ENCODE measurements at places on chromosomes 1 and 21. TPM values are rescaled to one million over a fixed set of nuclear protein-coding genes. Genes with fewer than 3 reads are reported as not detected.

The CELA3A gene
- not detected for total RNA-seq

- no peak for DNase-seq
Measured at GRCh38 chr1:29909962-29910361, 673.6 kb downstream of the PTPRU start.

The ETS2 gene
- total RNA-seq = 102 TPM

The LRRC71 gene
- total RNA-seq = 0.12 TPM

GRCh38 chr1:201214461-201214860 lies 23.8 kb downstream of the IGFN1 start:
- DNase-seq = no peak

- no peak for DNase-seq
Measured at GRCh38 chr1:19164274-19165015, 45.6 kb downstream of the UBR4 start.

The LRRN2 gene
- total RNA-seq = 0.19 TPM

- no peak for DNase-seq
Measured at GRCh38 chr21:25175938-25176337, 431.3 kb downstream of the MRPL39 start.

The NPL gene
- total RNA-seq = 1.8 TPM

DNA sequence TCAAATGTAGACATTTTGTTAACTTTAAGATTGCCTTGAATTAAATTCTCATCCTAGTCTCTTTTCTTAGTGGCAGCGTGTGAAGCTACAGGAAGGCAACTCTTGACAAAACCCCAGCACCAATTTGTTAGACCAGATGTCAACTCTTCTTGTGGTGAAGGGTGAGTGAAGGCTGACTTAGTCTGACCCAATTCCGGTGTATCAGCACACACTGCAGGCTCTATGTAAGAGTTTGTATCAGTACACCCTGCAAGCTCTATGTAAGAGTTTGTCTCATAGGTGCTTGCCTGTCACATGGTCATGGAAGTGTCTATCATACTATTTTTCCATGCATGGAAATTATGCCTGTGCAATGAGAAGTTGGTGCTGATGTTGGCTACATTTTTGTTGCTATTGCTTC lies 16.8 kb downstream of the CR2 start:
- no peak for DNase-seq

DNA sequence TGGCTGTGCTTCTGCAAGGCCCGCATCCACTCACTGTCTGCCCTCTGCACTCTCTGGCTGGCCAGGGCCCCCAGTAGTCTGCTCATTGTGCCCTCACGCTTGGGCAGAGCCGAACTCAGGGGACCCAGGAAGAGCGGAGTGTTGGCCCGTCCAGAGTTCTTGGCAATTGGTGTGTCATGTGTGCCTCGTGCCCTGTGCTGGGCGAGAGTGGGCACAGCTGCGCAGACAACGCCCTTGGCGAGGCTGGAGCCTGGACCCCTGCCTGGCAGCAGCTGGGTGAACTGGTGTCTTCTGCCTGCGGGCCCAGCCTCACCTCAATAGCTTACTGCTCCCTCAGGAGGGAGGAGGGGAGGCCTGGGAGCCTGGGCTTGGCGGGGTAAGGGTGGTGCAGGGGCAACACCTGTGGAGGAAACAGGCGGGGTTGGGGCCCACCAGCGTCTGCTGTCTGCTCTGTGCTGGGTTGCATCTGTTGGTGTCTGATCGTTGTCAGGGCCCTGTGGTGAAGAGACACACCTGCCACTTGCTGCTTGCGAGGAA lies 2.1 kb downstream of the GUK1 start:
- no peak for DNase-seq

GRCh38 chr21:45330075-45330781 lies 42.5 kb upstream of the POFUT2 start:
- no peak for DNase-seq

DNA sequence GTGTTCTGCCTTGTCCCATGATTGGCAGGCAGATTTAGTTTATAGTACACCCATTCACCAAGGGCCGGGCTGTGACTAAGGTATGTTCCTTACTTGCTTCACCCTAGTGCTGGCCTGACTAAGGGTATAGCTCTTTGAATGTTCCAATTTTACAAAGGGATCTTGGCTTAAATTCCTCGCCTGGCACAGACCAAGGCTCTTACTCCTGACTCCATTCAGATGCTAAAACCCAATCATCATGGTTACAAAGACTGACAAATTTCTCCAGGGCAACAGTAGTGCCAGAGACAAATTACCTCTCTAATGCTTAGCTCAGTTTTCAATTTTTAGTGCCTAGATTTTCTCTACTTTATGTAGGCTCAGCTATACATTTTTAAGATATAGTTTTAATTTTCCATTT lies 11.5 kb upstream of the C1orf53 start:
- no peak for DNase-seq

- DNase-seq = no peak
Measured at GRCh38 chr1:246254854-246255253, 252.2 kb downstream of the SMYD3 start.

GRCh38 chr1:46479744-46480350 lies 9.8 kb upstream of the DMBX1 start:
- DNase-seq = no peak

The EIF4G3 gene
- 44.0 TPM for total RNA-seq

GRCh38 chr21:35400233-35400939 lies 351.3 kb upstream of the RUNX1 start:
- no peak for DNase-seq

GRCh38 chr1:30668024-30668423 lies 55.4 kb downstream of the MATN1 start:
- no peak for DNase-seq

DNA sequence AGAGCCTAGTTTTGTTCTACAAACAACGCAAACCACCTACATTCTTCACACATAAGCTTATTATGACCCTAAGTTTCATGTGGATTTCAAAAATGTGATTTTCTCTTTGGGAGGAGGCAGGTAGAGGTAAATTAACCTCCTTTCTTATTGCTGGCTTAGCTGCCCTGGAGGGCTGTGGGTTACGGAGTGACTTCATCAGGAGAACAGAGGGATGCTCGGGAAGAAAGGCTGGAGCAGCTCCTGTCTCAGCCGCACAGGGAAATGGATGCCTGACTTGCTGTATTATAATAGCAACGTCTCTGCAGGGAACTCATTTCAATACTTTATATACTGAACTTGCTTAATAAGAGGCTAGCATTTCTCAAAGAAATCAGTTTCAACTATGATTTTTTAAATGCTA lies 14.1 kb upstream of the CREG1 start:
- no peak for DNase-seq

GRCh38 chr1:192709544-192709943 lies 73.6 kb downstream of the RGS13 start:
- DNase-seq = no peak

DNA sequence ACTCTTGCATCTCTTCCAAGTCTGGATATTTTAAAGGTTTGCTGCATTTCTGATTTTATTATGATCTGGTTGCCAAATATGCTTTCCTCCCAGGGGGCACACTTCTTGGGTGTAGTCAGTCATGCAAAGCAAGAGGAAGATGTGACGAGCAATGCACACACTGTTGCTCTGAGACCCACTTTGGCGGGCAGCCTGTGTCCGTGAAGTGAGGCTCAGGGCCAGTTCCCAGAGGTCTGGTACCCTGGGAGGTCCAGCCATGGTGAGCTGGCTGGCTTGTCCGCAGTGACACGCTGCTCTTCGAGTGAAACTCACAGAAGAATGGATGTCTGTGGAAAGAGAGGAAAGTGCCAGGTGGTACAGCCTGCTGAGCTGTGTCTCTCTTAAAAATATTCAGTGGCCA lies 52.8 kb upstream of the EDN2 start:
- DNase-seq = no peak

The CACNA1S gene
- not detected for total RNA-seq

GRCh38 chr1:114499478-114499877 lies 11.5 kb downstream of the TRIM33 start:
- no peak for DNase-seq

GRCh38 chr21:45467221-45467779 lies 62.3 kb downstream of the COL18A1 start:
- no peak for DNase-seq

The HEYL gene
- 0.82 TPM for total RNA-seq

The REN gene
- 0.29 TPM for total RNA-seq

The TACSTD2 gene
- 51.0 TPM for total RNA-seq

The GNG4 gene
- not detected for total RNA-seq

The OR2L5 gene
- total RNA-seq = not detected

The TTC34 gene
- 0.10 TPM for total RNA-seq

The EFNA4 gene
- 25.1 TPM for total RNA-seq

The FAM163A gene
- total RNA-seq = 1.5 TPM

The HRNR gene
- total RNA-seq = not detected

The ERG gene
- 118 TPM for total RNA-seq

DNA sequence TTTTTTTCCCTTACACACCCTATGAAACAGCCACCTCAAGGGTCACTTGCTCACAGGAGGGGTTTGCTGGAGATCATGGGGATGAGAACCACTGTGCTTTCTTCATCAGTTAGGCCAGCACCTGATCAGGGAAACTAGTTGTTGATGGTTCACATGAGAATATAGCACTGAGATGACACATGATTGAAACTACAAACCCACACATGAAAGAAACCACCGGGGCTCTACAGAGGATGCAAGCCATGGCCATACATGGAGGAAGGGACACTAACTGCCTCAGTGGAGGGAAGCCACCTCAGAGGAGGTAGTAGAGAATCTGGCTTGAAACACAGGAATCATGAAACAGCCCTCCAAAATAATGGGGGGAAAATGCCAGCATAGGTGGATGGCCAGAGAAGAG lies 63.2 kb downstream of the PRKAB2 start:
- no peak for DNase-seq

Data from glomerular endothelial cell (primary cell).